ENCODE measurements at places on chromosomes 2 and 18. TPM values are rescaled to one million over a fixed set of nuclear protein-coding genes. Genes with fewer than 3 reads are reported as not detected.

DNA sequence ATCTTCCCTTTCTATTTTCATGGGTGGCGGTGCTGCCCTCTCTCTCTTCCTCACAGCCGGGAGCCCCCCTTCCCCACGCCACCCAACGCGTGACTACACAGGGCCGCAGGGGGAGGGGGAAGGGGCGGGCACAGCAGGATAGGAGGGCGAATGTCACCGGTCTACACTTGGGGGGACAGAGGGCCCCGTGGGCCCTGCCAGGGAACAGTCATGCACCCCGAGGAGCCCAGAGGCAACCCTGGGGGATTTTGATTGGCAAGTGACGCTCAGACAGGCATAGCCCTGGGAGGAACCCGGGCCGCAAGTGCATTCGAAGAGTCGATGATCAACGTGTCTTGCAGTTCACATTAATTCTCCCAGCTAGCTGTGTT lies 91.1 kb upstream of the ANKRD30BL start:
- no peaks in the 10 kb centered on the region for H3K27me3 ChIP-seq
- no peak for DNase-seq
- no peak overlapping the region for H3K4me3 ChIP-seq
- H3K36me3 ChIP-seq, result no peaks in the 10 kb centered on the region

Gene POTEE
- 0.26 TPM for total RNA-seq

- H3K36me3 ChIP-seq, result no peaks in the 10 kb centered on the region
- H3K27ac ChIP-seq, result no peak overlapping the region
- no peaks in the 10 kb centered on the region for H3K27me3 ChIP-seq
- H3K4me1 ChIP-seq, result peaks cover 2% of the 10 kb centered on the region
Measured at GRCh38 chr2:73018188-73018825, 53.2 kb downstream of the SFXN5 start.

- H3K4me1 ChIP-seq, result peaks cover 3% of the 10 kb centered on the region
- DNase-seq, result no peak
- H3K27me3 ChIP-seq, result peaks cover 1% of the 10 kb centered on the region
- H3K36me3 ChIP-seq, result no peaks in the 10 kb centered on the region
- no peak overlapping the region for H3K27ac ChIP-seq
Measured at GRCh38 chr2:25728559-25728958, 55.2 kb upstream of the DTNB start.

DNA sequence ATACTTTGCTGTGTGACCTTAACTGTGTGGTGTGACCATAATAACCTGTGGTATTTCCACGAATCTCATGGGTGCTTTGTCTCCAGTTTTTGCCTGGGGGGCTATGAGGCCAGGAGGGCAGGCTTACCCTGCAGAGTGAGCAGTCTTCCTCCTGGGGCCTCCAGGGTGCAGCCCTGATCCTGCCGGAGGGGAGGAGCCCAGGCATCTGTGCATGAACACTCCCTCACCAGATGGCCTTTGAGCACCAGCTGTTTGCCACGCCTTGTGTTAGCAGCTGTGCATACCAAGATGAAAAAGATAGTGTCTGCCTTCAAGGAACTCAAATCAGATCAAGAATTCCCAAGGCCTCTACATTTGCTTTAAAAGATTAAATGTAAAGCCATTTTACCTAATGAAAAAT lies 75.0 kb upstream of the RBM44 start:
- no peaks in the 10 kb centered on the region for H3K27me3 ChIP-seq
- H3K36me3 ChIP-seq, result no peaks in the 10 kb centered on the region
- no peak overlapping the region for H3K27ac ChIP-seq
- peaks cover 2% of the 10 kb centered on the region for H3K4me1 ChIP-seq
- no peak for DNase-seq
- H3K4me3 ChIP-seq, result no peak overlapping the region

GRCh38 chr2:98647636-98648035 lies 39.2 kb downstream of the UNC50 start:
- no peaks in the 10 kb centered on the region for H3K27me3 ChIP-seq
- no peak overlapping the region for H3K27ac ChIP-seq
- DNase-seq, result no peak
- no peaks in the 10 kb centered on the region for H3K36me3 ChIP-seq
- no peaks in the 10 kb centered on the region for H3K4me1 ChIP-seq

DNA sequence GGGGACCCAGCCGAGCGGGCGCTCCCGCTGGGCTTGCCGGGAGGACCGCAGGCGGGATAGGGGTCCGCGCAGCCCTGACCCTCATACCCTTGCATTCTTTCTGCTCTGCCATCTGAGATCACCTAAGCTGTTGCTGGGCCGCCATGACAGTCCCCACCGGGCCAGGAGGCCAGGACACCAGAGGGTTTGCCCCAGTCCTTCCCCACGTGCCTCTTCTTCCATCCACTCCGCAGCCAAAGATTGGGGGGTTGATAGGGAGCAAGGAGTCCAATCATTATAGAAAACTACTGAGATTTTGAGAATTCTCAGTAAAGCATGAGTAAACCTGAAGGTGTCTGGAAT lies 453 bp upstream of the GRB14 start:
- H3K27ac ChIP-seq, result no peak overlapping the region
- peak overlapping the region; percentile 58 for H3K4me3 ChIP-seq
- no peaks in the 10 kb centered on the region for H3K27me3 ChIP-seq
- no peak for DNase-seq

DNA sequence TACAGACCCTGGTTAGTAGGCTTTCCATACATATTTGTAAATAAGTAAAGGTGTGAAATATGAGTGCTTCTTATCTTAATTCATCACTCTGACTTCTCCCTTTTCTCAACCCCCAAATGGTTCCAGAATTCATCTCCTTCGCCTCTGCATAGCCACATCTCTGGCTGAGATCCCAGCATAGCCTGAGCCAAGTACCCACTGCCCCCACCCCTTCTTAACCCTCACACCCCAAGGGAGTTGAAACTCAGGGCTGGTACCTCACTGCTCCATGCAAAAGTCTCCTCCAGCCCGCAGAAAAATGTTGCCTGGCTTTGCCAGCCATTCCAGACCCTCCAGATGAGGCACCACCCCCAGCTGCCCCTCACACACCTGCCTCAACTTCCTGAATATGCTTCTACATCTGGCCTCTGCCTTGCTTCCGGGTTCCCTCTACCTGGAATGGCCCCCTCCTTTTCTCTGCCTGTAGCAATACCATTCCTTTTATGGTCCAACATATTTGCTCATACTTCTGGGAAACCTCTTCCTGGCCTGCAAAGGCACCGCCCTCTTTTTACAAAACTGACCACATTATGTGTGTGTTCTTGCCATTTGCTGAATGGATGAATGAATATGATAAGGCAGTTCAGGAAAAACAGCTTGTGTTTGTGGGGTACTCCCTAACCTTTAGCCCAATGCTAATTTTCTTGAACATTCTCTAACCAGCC lies 112.8 kb downstream of the CELF4 start:
- DNase-seq, result no peak
- H3K36me3 ChIP-seq, result no peaks in the 10 kb centered on the region
- no peak overlapping the region for H3K4me3 ChIP-seq
- no peak overlapping the region for H3K27ac ChIP-seq
- H3K4me1 ChIP-seq, result no peaks in the 10 kb centered on the region

DNA sequence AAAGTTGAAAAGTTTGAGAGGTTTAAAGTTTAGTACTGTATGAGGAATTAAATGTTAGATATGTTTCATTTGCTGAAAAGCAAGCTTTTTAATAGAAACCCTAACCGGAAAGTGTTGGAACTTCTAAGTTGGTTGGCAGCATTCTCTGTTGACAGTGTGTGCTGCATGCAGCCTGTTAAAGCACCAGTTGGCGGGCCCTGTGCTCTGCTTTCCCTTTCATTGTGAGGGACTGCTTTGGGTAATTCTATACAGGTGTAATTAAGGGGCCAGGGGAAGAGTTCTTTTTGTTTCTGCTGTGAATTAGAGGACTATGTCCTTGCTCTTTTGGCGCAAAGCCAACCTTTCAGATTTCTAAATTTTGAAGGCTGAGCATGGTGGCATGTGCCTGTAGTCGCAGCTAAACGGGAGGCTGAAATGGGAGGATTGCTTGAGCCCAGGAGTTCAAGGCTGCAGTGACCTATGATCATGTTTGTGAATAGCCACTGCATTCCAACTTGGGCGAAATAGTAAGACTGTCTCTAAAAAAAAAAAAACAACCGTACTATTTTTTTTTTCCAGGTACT lies 20.1 kb downstream of the PLEKHB2 start:
- no peaks in the 10 kb centered on the region for H3K4me1 ChIP-seq
- DNase-seq, result no peak
- H3K27ac ChIP-seq, result no peak overlapping the region
- no peaks in the 10 kb centered on the region for H3K27me3 ChIP-seq

DNA sequence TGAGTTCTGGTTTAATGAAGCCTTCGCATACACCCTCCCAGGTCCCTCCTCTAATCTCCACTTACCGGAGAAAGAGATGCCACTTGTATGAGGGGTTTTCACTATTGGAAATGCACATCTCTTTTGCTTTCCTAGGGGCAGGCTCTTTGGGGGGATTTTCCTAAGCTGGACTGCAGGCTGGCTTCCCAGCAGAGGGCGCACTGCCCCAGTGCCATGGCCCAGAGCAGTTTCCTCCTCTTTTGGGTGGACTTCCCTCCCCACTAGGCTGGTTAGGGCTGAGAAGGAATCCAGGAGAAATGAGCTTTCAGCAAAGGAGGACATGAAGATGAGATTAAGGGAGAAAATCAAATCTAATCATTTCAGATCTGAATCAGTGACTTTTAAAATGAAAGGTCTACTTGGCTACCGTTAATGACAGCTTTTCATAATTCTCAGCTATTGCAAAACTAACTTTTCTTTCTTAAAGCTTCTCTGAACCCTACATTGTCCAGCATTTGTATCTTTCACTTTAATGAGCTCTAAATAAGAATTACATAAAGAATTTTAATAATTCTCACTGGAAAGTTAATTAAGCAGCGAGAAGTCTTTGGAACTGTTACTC lies 784.1 kb upstream of the FANCL start:
- no peak overlapping the region for H3K4me3 ChIP-seq
- H3K27me3 ChIP-seq, result no peaks in the 10 kb centered on the region
- no peak overlapping the region for H3K27ac ChIP-seq
- no peak for DNase-seq
- H3K4me1 ChIP-seq, result no peaks in the 10 kb centered on the region

DNA sequence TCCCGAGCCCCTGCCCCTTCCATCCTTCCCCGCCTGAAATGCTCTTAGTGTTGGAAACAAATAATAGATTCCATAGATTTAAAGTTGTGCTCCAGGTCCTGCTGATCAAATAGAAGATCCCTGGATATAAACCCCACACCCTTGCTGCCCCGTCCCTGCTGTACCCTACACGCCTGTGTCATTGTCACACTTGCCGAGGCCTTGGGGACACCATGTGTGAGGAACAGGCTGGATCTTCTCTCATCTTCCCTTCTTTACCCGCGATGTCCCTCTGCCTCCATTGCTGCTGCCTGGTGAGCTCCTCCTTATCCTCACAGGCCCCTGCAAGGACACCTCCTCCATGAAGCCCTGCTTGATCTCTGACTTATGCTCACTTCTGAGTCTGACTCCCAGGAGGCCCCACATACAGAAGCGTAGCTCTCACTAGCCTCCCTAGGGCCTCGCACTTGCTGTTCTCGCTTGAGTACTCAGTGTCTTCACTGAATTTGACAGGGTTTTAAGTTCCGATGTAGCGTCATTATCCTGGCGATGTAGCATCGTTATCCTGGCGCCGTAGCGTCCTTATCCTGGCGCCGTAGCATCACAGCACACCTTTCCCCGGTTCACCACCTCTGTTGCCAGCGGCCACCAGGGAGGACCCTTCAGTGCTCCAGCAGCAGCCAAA lies 221.9 kb downstream of the NDUFA10 start:
- no peak overlapping the region for H3K4me3 ChIP-seq
- H3K36me3 ChIP-seq, result no peaks in the 10 kb centered on the region
- no peaks in the 10 kb centered on the region for H3K27me3 ChIP-seq

Gene TACR1
- total RNA-seq, result 9.8 TPM

- H3K27me3 ChIP-seq, result peaks cover 4% of the 10 kb centered on the region
- no peaks in the 10 kb centered on the region for H3K4me1 ChIP-seq
- DNase-seq, result no peak
- no peak overlapping the region for H3K27ac ChIP-seq
- no peaks in the 10 kb centered on the region for H3K36me3 ChIP-seq
Measured at GRCh38 chr2:104880076-104880475, 26.2 kb downstream of the POU3F3 start.

Gene ECEL1
- 2.1 TPM for total RNA-seq

Gene ELOA2
- total RNA-seq, result not detected

GRCh38 chr2:218074031-218074430 lies 5.0 kb downstream of the RUFY4 start:
- H3K4me1 ChIP-seq, result no peaks in the 10 kb centered on the region
- DNase-seq, result no peak
- no peak overlapping the region for H3K4me3 ChIP-seq

- no peak overlapping the region for H3K27ac ChIP-seq
- H3K27me3 ChIP-seq, result no peaks in the 10 kb centered on the region
- H3K4me1 ChIP-seq, result no peaks in the 10 kb centered on the region
- H3K36me3 ChIP-seq, result no peaks in the 10 kb centered on the region
Measured at GRCh38 chr2:117603567-117603966, 210.9 kb upstream of the DDX18 start.

Gene SCN3A
- total RNA-seq, result 2.4 TPM

DNA sequence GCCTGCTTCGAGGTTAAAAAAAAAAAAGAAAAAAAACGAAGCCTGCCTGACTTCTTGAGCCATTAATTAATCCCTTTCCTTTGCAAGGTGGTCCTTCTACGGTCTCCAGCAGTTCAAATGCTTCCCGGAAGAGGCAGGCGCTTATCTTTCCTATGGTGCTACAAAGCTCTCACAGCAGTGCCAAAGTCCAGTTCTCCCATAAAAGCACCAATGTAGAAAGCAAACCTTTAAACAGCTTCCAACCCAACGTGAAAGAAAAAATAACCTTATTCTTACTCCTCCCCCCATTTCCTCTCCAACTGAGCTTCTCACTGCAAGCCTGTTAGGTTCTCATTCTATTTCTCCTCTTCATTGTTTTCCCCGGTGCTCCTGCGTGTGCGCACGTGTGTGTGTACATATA lies 317.4 kb upstream of the SOX11 start:
- H3K36me3 ChIP-seq, result no peaks in the 10 kb centered on the region
- DNase-seq, result no peak
- H3K27me3 ChIP-seq, result no peaks in the 10 kb centered on the region
- H3K27ac ChIP-seq, result no peak overlapping the region

Gene TPO
- total RNA-seq, result 11.1 TPM

Gene DSC3
- total RNA-seq, result 0.58 TPM

Gene CHMP1B
- total RNA-seq, result 33.0 TPM

Gene NT5C1B
- not detected for total RNA-seq

Gene TWIST2
- 16.4 TPM for total RNA-seq

Gene TUBA3E
- not detected for total RNA-seq

- no peaks in the 10 kb centered on the region for H3K4me1 ChIP-seq
- peaks cover 2% of the 10 kb centered on the region for H3K36me3 ChIP-seq
Measured at GRCh38 chr2:206987810-206988209, 48.5 kb downstream of the CPO start.

DNA sequence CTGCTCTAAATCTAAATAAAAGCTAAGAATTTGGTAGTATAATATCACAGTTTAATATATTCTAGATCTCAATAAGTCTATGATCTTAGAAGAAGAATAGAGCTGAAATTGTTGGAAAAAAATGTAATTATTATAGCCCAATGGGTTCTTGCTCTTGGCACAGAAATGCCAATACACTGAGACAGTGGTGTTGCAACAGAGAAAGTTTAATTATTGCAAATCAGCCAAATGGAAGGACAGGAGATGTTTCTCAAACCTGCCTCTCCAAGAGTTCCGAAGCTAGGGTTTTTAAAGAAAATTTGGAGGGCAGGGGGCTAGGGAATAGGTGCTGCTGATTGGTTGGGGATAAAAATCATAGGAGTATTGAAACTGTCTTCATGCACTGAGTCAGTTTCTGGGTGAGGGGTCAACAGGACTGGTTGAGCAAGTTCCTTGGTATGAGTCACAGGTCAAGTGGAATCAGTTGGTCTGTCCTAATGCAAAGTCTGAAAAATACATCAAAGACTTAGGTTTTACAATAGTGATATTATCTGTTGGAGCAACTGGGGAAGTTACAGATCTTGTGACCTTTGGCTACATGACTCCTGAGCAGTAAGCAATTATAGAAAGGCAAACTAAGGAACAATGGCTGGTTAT lies 228.6 kb downstream of the CD226 start:
- no peak overlapping the region for H3K27ac ChIP-seq
- H3K27me3 ChIP-seq, result no peaks in the 10 kb centered on the region
- no peaks in the 10 kb centered on the region for H3K36me3 ChIP-seq
- no peak for DNase-seq
- H3K4me1 ChIP-seq, result no peaks in the 10 kb centered on the region

All from aorta (tissue), 5 donors.